ENCODE measurements at places on chromosomes 11 and 22.
A peak's percentile ranks its signal among the peaks of the same experiment; 100 is the strongest.

- peak; percentile 83 for DNase-seq
Observed at GRCh38 chr11:74672956-74673692, 58.1 kb downstream of the CHRDL2 start.

- no peak for DNase-seq
Observed at GRCh38 chr22:46336119-46337078, 885 bp downstream of the TRMU start.

- DNase-seq, result no peak
Observed at GRCh38 chr11:109237636-109238035, 184.4 kb upstream of the C11orf87 start.

GRCh38 chr11:103906291-103906867, 130.1 kb upstream of the DDI1 start:
- no peak for DNase-seq

GRCh38 chr11:67027483-67027930, 4.6 kb downstream of the SYT12 start:
- DNase-seq, result no peak

GRCh38 chr11:116473206-116473769, 299.5 kb downstream of the BUD13 start:
- DNase-seq, result no peak

GRCh38 chr22:47395481-47395880, 633.0 kb downstream of the TBC1D22A start:
- no peak for DNase-seq

DNA sequence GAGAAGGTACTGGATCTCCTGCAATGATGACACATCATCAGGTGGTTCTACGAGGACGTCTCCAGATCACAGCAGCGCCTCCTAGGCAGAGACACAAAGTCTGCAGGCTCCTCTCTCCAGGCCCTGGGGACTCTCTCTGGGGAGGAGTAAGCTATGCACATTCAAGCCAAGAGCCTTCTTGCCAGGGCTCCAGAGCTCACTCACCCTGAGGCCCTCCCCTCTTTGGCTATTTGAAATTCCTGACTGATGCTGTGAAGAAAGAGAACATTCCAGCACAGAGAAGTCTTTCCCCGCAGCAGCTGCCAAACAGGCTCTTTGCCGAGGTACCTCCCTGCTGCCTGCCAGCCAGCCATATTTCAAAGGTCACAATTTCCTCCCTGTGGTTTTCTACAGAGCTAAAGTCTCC, 204.9 kb downstream of the CSNK2A3 start:
- peak; percentile 16 for DNase-seq

- no peak for DNase-seq
Observed at GRCh38 chr11:76231121-76231738, 24.9 kb upstream of the WNT11 start.

DNA sequence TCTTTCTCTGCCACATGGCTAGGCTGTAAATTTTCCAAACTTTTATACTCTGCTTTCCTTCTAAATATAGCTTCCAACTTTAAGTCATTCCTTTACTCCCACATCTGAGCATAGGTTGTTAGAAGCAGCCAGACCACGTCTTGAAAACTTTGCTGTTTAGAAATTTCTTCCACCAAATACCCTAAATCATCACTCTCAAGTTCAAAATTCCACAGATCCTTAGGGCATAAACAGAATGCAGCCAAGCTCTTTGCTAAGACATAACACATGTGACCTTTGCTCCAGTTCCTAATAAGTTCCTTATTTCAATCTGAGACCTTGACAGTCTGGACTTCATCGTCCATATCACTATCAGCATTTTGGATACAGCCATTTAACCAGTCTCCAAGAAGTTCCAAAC, 749.9 kb downstream of the METTL15 start:
- DNase-seq, result no peak

DNA sequence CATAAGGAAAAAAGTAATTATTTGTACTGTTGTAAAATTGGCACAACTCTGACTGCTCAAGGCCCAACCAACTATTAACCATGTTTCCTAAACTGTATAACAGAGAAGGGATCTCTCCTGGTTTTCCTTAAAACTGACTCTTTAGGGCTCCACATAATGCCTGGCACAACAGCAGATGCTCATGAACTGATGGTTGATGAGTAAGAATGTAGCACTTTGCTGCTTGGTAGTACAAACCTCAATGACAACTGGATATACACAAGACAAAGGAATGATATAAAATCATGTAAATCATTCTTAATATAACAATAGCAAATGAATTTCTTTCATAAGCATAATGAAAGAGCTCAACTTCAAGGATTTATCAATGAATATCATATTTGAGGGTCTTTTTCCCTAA, 11.7 kb downstream of the MSANTD2 start:
- no peak for DNase-seq

- no peak for DNase-seq
Observed at GRCh38 chr11:102427068-102427467, 25.5 kb downstream of the TMEM123 start.

DNA sequence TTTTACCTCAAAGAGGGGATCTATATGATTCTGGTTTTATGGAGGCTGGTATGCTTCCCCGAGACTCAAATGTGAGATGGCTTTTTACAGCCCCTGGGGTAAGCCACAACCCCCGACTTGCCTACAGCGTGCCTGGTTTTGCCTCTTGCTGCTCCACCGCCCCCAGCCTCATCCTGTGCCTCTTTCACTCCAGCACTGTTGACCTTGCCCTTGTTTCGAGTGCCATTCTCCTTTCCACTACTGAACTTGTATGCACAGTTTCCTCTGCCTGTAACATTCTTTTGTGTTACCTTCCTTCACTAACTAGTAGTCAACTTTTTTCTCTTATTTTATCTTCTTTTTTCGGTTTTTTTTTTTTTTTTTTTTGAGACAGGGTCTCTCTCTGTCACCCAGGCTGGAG, 219.0 kb upstream of the ZBED5 start:
- no peak for DNase-seq

DNA sequence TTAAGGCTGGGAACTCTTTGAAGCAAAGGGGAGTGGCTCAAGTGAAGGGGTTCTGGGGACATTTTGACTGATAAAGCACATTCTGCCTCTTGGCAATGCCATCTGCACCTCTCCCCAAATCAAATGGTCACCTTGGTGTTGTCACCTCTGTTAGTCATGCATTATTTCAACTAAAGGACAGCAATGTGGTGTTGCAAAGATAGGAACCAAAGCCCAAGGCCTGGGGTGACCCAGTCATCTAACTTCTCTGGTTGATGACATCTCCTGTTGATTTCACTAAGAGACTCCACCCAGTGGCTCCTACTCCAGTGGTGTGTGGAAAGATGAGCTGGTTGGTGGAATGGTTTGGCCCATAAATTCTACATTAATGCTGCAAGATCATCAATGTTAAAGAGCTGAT, 7.8 kb upstream of the MS4A1 start:
- no peak for DNase-seq

DNA sequence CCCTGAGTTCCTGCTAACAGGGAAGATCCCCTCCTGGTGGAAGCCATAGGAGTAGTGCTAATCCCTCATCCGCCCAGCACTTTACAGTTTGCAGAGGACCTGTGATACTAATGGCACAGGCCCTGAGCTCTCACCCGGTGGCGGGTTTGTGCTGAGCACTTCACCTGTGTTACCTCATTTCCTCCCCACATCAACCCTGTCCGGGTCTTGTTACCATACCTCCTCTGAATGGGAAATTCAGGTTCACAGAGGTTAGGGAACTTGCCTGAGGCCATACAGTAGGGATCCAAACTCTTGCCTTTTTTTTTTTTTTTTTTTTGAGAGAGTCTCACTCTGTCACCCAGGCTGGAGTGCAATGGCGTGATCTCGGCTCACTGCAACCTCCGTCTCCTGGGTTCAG, 25.2 kb downstream of the CAPN1 start:
- no peak for DNase-seq

GRCh38 chr22:31574055-31574670, 77.8 kb downstream of the SFI1 start:
- DNase-seq, result no peak

- no peak for DNase-seq
Observed at GRCh38 chr11:72389116-72389515, 45.2 kb downstream of the CLPB start.
